ENCODE measurements at places on chromosomes 16 and 17.

DNA sequence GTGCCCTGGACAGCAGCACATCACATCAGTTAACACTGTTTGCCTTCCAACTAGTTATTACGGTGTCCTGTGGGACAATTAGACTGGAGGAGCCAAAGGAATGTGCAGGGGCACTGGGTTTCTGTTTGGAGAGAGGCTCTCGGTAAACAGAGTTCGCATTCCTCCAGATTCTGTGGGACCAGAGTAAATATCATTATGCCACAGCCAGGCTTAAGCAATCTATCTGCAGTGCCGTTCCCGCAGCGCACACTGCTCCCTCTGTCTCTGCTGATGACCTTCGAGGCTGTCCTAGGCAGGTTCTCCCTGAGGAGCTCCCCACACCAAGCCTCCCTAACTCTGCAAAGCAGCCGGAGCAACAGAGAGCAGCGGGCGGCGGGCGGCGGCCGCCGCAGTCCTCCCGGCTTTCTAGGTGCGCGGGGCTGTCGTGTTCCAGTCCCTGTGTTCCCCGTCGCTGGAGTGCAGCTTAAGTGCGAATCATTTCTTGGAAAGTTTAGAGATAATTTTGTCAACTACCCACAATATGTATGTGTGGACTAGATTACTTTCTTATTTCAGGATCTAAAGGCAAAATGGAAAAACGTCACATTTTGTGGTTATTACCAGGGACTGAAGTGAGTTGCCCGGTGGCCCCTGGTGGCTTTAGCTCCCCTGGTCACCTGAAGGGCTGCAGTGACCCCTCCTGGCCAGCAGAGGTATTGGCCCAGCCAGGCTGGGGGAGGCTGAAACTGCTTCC lies 43.3 kb downstream of the PGS1 start:
- H3K4me1 ChIP-seq: peaks cover 10% of the 10 kb centered on the region
- peaks cover 53% of the 10 kb centered on the region for H3K36me3 ChIP-seq
- peak; percentile 65 for DNase-seq

DNA sequence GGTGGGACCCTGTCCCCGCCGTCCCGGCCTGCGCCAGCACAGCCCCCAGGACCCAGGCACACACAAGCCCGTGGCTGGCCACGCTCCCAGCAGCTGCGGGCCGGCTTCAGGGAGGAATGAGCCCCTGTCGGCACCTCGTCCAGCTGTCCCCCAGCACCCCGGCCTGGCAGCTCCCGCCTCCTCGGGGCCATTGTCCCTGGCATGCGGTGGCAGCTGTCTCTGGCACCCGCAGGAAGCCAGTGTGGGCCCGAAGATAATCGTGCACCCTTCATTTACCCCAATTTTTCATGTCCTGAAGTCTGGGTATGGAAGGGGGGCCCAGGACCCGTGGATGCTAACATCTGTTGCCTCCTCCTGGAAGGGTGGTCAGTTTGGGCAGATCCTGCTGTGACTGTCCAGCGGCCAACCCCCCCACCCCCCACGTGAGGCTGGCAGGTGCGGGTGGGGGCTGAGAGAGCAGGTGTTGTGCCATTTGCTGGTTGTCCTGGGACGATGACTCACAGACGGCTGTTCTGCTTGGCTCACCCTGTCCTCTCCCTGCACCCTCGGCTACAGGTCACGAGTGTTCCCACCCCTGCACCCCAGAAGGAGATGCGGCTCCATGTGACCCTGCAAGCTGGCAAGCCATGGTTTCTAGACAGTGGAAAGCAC lies 4.0 kb upstream of the LMF1 start:
- no peak for DNase-seq
- H3K4me3 ChIP-seq: no peak overlapping the region
- no peaks in the 10 kb centered on the region for H3K36me3 ChIP-seq
- peaks cover 3% of the 10 kb centered on the region for H3K4me1 ChIP-seq
- peaks cover 62% of the 10 kb centered on the region for H3K27me3 ChIP-seq
- no peak overlapping the region for H3K27ac ChIP-seq

DNA sequence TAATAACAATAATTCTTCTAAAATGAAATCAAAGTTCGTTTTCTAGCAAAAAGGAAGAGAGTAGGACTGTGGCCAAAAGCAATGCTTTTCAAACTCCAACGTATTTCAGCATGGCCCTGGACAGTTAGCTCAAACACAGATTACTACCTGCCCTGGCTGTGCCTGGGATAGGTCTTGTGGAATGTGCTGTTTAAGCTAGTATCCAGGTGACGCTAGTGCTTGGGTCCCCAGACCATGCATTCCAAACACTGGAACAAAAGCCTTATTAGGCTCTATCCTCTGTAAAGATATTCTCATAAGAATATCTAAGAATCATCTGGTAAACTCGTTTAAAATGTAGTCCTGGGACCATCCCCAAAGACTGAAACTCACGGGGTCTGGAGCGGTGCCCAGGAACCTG lies 52.6 kb upstream of the MEAK7 start:
- no peak overlapping the region for H3K27ac ChIP-seq
- no peaks in the 10 kb centered on the region for H3K27me3 ChIP-seq
- H3K36me3 ChIP-seq: peaks cover 9% of the 10 kb centered on the region
- no peak overlapping the region for H3K4me3 ChIP-seq

- H3K27ac ChIP-seq: no peak overlapping the region
- H3K27me3 ChIP-seq: peaks cover 12% of the 10 kb centered on the region
- H3K4me1 ChIP-seq: peaks cover 3% of the 10 kb centered on the region
These were observed 16.1 kb upstream of the PLLP start for GRCh38 chr16:57300387-57301125.

DNA sequence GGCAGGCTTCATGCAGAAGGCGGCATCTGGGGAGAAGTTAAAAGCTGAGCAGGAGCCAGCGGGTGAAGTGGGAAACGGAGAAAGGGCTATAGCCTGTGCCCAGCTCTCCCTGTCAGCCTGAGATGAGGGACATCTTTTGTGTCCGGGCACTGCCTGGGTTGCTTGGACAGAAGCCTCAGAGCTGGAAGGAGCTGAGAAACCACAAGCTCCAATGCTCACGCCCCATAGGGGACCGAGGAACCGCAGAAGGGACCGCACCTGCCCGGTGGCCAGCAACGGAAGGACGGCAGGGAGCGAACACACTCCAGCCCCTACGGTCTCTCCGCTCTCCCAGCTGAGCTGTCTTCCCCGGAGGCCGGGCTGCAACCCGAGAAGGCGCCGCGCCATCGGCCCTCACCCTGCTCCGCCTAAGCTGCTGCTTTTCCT lies 175.8 kb downstream of the NPIPB11 start:
- DNase-seq: peak; percentile 58
- peaks cover 14% of the 10 kb centered on the region for H3K4me1 ChIP-seq
- no peak overlapping the region for H3K4me3 ChIP-seq
- peak overlapping the region; percentile 97 for H3K27ac ChIP-seq
- H3K27me3 ChIP-seq: no peaks in the 10 kb centered on the region

GRCh38 chr17:68349157-68349556 lies 57.9 kb downstream of the ARSG start:
- H3K4me3 ChIP-seq: no peak overlapping the region
- no peak overlapping the region for H3K27ac ChIP-seq
- no peaks in the 10 kb centered on the region for H3K36me3 ChIP-seq
- DNase-seq: no peak
- peaks cover 2% of the 10 kb centered on the region for H3K4me1 ChIP-seq

DNA sequence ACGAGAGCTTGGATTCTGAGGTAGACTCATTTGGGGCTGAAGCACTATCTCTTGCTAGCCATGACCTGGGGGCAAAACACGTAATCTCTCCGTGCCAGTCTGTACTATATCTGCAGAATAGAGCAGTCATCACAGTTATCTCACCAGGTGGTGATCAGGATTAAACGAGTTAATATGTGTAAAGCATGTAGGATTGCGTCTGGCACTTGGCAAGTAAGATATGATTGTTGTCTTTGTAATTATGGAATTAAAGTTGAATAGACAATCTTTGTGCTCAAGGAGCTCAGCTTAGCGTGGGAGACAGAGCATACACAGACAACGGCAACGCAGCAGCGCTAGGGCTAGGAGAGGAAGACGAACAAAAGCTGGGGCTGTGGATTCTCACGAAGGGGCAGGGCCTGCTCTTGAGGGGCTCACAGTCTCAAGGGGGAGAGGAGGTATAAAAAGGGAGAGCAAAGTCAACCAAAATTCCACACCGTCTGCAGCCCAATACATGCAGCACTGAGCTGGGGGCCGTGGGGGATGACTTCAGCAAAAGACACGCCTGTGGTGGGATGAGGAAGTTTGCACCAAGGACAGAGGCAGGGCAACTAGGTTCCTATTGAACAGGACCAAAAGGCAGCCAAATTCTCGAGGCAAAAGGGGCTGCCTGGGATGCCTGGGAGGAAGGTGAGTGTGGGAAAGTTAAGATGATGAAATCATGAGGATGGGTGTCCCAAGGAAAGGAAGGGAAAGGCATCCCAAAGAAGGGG lies 68.6 kb downstream of the SDK2 start:
- H3K4me1 ChIP-seq: no peaks in the 10 kb centered on the region
- H3K4me3 ChIP-seq: no peak overlapping the region

GRCh38 chr17:30248786-30249185 lies 13.3 kb upstream of the SLC6A4 start:
- H3K4me3 ChIP-seq: no peak overlapping the region
- H3K27ac ChIP-seq: no peak overlapping the region
- H3K27me3 ChIP-seq: no peaks in the 10 kb centered on the region
- peaks cover 18% of the 10 kb centered on the region for H3K36me3 ChIP-seq

DNA sequence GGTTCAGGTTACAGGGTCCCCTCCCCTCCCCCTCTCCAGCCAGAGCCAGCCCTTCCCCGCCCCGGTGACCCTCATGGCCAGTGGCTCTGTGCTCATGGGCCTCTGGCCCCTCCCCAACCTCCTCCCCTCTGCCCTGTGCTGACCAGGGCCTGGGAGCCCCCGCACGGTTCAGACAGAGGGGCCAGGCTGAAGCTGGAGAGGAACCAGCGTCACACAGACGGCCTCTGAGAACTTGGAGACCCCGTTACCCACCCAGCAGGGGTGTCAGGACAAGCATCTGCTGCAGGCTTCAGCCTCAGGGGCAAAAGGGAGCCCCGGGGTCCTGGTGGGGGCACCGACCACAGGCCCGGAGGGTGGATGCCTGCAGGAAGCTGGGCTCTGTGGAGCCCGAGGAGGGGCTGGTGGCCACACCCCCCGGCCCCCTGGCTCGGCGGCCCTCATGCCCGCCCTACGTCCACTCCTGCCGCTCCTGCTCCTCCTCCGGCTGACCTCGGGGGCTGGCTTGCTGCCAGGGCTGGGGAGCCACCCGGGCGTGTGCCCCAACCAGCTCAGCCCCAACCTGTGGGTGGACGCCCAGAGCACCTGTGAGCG lies at the start of gene WFIKKN1:
TSS of gene WFIKKN1 (plus strand) at position 171 of the 591 bp plus-strand sequence. CDS start at position 440, 269 bp downstream.
- H3K4me1 ChIP-seq: peaks cover 32% of the 10 kb centered on the region
- no peak within 1 kb of the TSS for H3K27ac ChIP-seq
- H3K4me3 ChIP-seq: no peak within 1 kb of the TSS
- H3K36me3 ChIP-seq: peaks cover 17% of the 10 kb centered on the region

DNA sequence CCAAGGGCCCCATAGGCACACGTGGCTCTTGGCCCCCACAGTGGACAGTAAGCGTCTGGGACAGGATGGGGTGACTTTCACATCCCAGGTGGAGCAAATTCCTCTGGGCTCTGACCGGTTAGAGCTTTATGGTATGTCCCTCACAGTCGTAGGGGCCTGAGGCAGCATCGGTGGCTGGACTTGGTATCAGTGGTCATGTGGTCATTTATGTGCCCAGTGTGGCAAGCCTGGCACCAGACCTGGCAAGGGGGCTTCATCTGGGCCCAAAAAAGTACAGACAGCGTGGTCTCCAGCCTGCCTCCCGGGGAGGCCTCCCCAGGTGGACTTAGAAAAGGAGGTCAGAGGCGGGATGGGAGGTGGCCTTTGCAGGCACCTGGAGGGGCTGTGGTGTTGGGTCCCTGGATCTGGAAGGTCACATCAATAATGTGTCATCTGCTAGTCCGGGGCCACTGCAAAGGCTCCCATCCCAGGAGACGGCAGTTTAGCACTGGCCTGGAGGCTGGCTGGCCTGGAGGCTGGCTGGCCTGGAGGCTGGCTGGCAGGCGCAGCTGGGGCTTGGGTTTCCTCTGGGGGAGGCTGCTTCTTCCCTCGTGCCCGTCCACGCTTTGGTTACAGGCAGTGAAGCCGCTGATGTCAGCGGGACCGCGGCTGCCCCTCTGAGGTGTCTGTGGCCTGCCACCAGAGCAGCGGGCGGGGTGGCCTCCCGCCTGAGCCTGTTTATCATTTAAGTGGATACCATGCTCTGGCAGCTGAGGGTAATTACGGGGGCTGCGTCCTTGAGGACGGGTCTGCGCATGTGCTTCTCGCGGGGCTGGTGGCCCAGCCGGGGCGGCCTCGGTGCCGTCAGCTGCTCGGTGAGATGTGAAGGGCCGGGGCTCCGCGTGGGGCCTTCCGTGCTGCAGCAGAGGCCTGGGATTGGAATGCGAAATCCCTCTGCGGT lies 20.7 kb upstream of the CBX4 start:
- H3K36me3 ChIP-seq: no peaks in the 10 kb centered on the region
- H3K27ac ChIP-seq: no peak overlapping the region
- no peaks in the 10 kb centered on the region for H3K4me1 ChIP-seq
- H3K4me3 ChIP-seq: no peak overlapping the region
- H3K27me3 ChIP-seq: peaks cover 43% of the 10 kb centered on the region
- no peak for DNase-seq

DNA sequence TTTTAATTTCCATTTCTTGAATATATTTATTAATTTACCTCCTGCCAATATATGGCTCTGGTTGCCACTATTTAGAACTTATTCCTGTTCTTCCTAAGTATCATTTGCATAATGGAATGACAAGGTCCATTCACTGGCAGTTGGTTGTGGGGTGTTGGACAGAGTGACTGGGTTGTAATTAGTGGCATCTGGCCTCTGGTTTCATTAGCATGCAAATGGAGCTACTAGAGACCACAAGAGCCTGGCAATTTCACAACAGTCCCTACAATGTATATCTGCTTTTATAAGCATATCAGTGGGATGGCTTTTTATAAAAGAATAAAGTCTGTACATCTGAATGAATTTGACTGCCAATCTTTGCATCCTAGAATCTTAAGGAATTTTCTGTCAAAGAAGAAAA lies 1030.9 kb upstream of the CDH8 start:
- H3K27me3 ChIP-seq: no peaks in the 10 kb centered on the region
- DNase-seq: no peak
- no peaks in the 10 kb centered on the region for H3K36me3 ChIP-seq

DNA sequence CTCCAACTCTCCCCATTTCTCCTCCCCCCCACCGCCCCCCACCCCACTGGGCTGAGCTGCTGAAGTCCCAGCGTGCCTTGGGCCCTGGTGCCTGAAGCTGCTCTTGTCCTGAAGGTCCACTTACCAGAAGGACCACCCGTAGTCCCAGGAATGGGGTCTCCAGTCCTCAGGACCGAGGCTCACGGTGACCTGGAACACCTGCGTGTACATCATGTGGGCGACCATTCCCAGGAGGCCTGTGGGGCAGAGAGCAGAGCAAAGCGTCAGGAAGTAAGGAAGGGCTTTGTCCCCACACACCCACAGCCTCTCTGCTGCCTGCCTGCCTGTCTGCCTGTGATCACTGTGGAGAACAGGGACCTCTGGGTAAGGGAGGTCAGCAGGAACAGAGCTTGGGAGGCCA lies 218.7 kb downstream of the GSG1L start:
- no peak for DNase-seq
- peaks cover 11% of the 10 kb centered on the region for H3K27me3 ChIP-seq
- H3K4me1 ChIP-seq: no peaks in the 10 kb centered on the region
- H3K27ac ChIP-seq: no peak overlapping the region

Measured in IMR-90 (cell line).